Heart left ventricle (tissue), 16 donors: ENCODE measurements at places on chromosomes 4 and X.

DNA sequence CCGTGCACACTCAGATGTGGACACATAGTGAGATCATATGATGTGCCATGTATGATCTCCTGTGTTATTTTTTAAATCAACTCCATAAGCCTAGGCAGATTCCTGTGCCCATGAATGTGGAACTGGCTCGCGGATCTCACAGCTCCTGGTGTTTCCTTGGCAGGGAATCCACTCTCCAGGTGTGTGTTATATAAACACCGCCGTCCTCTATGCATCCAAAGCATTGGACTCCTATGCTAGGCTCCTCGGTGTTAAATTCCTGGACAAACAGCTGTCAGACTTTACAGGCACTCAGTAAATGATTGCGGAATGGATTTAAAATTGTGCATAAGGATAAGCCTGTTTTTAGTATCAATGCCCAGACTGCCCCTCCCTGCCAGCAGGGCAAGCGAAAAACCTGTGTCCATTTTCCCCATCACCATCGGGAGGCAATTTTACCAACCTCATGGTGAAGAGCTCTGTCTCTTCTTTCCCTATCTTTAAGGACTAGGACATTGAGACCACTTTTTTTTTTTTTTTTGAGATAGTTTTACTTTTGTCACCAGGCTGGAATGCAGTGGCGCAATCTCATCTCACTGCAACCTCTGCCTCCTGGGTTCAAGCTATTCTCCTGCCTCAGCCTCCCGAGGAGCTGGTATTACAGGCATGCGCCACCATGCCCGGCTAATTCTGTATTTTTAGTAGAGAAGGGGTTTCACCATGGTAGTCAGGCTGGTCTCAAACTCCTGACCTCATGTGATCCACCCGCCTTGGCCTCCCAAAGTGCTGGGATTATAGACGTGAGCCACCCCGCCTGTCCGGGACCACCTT, 23.6 kb upstream of the GPR78 start:
- no peak for DNase-seq

DNA sequence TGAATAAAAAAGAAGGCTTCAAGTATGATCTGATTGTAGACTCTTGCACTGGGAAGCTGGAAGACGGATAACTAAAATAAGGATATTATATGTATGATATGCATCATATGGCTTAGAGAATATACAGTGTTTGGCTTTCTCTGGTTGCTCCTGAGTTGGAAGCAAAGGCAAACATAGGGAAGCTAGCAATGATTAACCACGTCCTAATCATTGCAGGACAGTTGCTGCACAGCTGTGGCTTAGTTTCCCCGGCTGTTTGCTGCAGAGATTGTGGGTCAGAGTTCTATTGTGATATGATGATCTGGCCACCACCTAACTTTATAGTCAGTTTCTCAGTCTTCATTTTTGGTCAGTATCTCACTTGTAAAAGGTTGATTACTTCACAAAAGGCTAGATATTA, 36.3 kb upstream of the PARM1 start:
- DNase-seq, result no peak

GRCh38 chr4:15811703-15812337, 33.7 kb downstream of the CD38 start:
- DNase-seq, result no peak

DNA sequence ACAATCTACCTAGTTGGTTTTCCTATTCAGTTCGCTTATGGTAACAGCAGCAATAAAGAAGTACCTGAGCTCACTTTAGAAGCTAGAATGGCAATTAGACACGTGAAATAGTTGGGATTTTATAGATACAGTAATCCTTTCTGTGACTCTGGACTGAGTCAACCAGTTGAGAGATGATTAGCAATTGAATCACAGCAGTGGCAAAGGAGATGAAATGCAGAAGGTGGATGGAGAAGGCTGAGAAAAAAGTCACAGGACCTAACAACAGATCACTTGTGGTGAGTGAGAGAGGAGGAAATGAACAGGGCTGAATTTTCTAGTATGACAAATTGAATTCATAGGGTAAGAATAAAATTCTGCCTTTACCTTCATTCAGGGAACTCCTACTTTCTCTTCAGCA, 197.1 kb upstream of the MAGEB18 start:
- DNase-seq, result no peak

GRCh38 chrX:101257448-101258258, 33.5 kb downstream of the TAF7L start:
- no peak for DNase-seq

GRCh38 chr4:80071604-80072227, 1.3 kb downstream of the ANTXR2 start:
- DNase-seq, result no peak

- DNase-seq, result no peak
Observed at GRCh38 chr4:109801099-109801789, 555 bp downstream of the CFI start.

DNA sequence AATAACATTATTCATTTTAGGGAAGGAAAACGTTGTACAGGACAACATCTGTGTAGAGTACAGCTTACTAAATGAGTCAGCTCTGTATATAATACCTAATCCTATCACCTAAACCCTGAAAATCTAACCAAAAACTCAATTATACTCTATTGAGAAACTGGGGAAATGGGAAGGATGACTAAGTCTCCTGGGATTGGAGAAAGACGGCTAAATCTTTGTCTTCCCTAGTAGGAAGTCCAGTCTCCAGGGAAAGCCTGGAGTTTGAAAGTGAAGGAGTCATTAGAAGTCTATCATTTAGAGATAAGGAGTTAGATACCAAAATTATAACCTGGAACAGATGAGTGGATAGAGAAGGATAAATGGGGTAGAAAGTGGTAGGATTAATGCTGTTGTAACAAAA, 286.5 kb downstream of the STK32B start:
- no peak for DNase-seq

GRCh38 chrX:66625525-66625924, 13.4 kb downstream of the EDA2R start:
- no peak for DNase-seq

- DNase-seq, result no peak
Observed at GRCh38 chr4:174156239-174156826, 127.1 kb downstream of the FBXO8 start.

- DNase-seq, result no peak
Observed at GRCh38 chrX:132425744-132426318, 63.0 kb downstream of the MBNL3 start.

DNA sequence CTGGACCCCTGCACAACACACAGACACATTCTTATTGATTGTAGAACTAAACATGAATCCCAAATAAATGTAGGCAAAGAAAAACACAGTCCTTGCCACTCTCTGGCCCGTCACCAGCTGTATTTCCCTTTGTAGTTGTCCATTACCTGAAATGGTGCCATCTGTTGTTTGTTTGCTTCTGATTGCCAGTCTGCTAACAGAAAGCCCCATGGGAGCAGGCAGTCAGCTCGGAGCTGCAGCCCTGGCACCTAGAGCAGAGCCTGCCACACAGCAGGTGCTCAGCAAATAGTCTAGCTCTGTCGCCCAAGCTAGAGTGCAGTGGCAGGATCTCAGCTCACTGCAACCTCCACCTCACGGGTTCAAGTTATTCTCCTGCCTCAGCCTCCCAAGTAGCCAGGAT, 28.9 kb downstream of the CPLX1 start:
- DNase-seq, result no peak

DNA sequence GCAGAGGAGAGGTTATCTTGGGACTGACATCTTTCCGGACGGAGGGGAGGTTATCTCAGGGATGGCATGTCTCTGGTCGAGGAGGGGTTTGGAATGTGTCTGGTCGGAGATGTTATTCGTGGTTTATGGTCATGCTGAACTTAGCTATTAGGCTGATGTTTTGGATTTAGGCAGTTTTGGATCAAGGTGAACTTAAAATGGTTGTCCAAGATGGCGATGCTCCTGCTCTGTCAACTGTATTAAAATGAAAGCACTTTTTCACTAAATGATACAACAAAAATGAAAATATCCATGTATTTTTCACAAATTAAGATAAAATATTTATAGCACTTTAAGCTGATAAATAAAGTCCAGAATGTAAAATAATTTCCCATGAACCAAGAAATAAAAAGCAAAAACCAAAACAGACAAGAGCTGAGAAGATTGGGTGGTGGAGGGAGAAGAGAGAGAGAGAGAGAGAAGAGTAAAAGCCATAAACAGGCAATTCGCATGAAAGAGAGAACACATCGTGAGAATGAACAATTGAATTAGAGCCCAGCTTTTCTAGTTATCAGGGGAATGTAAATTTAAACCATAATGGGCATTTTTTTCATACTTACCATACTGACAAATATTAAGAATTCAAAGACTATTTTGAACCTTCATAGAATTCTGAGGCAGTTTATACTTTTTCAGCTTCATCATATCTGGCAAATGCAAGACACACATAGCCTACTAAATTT, 2236.0 kb upstream of the AGA start:
- no peak for DNase-seq

GRCh38 chr4:55312489-55313101, 33.4 kb upstream of the SRD5A3 start:
- DNase-seq, result no peak

DNA sequence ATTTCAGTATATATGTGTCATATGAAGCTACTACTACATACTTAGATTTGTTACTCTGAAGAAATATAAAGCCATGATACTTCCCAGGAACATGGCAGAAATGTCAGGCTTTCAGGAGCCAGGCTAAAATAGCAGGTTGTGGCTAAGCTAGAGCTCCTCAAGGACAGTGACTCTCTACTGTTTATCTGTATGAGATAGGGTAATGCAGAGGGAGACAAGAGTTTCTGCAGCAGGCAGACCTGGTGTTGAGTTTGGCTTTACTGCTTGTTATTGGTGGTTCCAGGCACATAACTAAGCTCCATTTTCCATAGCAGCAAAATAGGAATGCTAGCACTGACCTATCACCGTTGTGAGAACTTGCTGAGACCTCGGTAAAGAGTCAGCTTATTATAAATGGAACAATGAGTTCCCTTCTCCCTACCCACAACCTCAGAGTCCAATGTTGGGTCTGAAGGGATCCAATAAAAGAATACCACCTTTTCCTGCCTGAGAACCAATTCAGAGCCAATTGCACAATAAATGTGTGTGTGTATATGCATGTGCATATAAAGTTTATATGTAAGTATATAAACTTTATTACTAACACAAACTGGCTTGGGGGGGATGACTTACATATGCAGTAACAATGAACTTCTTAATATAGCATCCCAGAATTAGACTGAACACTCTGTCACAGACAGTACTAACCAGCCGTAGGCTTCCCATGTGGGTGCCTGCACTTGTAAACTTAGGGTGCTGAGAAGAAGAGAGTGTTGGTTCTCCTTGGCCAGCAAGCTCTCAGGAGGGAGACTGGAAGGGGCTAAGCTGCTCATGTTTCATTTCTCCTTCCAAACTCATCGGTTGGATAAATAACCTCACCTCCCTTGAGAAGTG, 51.9 kb upstream of the PAQR3 start:
- no peak for DNase-seq

DNA sequence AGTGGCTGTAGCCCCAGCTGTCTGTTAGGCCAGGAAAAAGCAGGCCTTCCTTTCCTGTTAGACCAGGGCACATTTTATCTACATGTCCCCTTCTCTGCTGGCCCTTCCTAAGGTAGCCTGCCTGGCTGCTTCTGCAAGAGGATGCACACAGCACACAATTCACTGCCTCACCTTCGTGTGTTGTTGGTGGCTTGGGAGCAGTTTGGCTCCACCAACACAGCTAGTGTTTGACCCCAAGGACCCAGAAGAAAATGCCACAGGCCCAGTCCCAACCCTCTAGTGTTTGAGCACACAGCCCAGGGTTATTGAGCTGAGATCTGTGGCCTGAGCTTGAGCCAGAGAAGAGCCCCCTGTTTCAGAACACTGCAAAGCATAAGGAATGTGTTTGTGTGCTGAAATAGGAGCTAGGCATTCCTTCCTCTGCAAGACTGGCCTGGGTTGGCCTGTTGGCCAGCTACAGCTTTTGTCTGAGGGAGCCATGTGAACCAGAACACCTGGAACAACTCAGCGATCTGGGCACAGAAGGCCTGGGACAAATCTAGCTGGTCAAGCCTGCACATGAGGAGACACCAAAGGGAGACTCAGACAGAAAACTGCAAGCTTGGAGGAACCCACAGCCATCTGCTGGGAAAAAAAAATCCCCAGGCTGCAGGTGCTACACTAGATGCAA, 26.4 kb downstream of the MAGEE1 start:
- DNase-seq, result no peak

GRCh38 chrX:54786967-54787366, 11.1 kb downstream of the ITIH6 start:
- no peak for DNase-seq

DNA sequence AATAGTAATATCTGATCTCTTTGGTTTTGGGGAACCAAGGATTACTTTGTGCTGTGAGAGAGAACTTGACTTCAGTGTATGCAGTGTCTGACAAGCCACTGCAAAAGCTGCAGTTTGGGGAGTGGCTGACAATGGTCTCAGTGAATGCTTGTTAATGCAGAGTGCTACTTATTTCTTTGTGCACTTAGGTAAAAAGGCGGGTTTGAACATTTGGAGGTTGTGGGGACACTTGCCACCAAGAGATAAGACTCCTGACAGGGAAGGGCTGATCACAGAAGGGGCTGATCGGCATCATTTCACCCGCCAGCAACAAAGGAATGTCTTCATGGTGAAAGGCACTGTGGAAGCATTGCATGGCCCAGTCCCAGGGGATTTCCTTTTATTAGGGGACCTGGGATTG, 28.6 kb upstream of the USP46 start:
- no peak for DNase-seq

DNA sequence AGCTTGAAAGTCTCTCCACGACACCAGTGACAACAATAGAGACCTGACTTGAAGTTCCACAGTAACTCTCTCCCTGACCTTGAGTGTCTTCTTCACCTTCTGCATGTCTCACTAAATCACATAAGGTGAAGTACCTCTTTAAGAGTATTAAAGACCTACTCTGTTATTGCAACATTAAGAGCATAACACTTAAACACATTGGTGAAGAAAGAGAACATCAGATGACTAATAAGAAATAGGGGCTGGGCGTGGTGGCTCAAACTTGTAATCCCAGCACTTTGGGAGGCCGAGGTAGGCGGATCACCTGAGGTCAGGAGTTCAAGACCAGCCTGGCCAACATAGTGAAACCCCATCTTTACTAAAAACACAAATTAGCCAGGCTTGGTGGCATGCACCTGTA, 33.9 kb upstream of the MAPK10 start:
- DNase-seq, result no peak

DNA sequence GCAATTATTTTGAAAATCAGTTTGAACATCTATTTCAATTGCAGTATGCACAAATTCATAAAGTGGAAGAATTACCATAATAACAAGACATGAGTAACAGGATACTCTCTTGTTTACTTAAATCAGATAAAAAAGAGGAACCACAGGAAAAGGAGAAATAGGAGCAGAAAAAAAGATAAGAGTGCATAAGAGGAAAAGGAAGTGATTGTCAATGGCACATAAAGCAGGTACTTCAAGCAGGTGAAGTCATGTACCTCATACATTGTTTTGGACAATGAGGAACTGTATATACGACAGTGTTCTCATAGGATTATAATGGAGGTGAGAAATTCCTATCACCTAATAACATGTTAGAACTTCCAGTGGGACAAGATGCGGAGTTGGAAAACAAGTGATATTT, 334.5 kb upstream of the PCDH7 start:
- no peak for DNase-seq

GRCh38 chrX:43386875-43387274, 269.2 kb upstream of the MAOA start:
- DNase-seq, result no peak
